ENCODE measurements at places on chromosomes 7 and 10. TPM values are rescaled to one million over a fixed set of nuclear protein-coding genes. Genes with fewer than 3 reads are reported as not detected.

DNA sequence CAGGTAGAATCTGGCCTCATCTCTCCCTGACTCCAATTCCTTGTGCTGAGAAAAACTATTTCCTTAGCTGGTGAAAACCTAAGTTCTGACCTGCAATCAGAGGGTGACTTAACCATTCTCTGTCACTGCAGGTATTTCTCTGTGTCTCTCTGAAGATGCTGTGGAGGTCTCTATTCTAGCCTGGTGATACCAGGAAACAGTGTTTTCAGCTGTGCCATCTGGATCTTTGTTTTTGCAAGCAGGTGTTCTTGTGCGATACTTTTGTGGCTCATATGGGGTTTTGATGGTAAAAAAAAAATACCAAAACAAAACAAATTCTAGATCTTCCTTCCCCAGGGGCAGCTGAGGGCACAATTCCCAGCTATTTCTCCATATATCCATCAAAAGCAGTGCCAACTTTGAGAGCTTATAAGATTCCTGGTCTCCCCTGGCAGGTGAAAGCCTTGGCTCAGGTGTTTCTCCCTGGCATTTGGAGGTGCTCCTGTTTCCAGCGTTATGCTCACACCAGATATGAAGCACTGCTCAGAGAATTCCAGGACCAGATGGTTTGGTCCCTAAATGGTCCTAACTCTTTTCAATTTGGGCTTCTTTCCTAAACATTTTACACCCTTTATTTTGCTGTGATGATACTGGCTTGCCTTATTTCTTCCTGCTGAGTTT, 9.9 kb upstream of the NPVF start:
- no peaks in the 10 kb centered on the region for H3K36me3 ChIP-seq
- H3K4me3 ChIP-seq: no peak overlapping the region
- H3K4me1 ChIP-seq: no peaks in the 10 kb centered on the region
- no peak overlapping the region for H3K27ac ChIP-seq

The OR2A7 gene
- 19.1 TPM for polyA plus RNA-seq

DNA sequence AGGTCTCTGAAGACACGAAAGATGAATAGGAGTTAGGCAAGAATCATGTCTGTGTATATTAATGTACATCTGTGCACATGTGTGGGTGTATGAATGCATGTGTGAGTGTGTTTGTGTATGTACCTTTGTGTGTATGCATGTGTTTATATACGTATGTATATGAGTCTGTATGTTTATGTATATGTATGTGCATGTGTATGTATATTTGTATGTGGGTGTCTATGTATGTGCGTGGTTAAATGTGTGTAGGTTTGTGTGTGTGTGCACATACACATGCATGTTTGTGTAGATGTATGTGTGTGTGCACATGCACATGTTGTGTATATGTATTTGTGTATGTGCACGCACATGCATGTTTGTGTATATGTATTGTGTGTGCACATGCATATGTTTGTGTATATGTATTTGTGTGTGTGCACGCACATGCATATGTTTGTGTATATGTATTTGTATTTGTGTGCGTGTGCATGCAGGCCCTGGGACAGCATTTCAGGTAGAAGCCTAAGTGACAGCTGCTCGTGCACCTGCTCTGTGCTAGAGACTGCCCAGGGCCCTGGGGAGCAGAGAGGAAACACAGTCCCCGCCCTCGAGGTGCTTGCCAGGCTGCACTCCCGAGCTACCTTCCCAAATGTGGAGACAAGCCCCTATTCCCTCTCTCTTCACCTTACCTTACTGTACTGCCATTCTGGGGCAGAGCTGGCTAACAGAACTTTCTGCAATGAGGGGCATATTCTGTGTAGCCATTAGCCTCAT, 12.1 kb downstream of the PNLIPRP1 start:
- no peaks in the 10 kb centered on the region for H3K4me1 ChIP-seq
- no peak for DNase-seq
- H3K27me3 ChIP-seq: no peaks in the 10 kb centered on the region
- no peak overlapping the region for H3K4me3 ChIP-seq

The FGFR2 gene
- polyA plus RNA-seq: 1.4 TPM

DNA sequence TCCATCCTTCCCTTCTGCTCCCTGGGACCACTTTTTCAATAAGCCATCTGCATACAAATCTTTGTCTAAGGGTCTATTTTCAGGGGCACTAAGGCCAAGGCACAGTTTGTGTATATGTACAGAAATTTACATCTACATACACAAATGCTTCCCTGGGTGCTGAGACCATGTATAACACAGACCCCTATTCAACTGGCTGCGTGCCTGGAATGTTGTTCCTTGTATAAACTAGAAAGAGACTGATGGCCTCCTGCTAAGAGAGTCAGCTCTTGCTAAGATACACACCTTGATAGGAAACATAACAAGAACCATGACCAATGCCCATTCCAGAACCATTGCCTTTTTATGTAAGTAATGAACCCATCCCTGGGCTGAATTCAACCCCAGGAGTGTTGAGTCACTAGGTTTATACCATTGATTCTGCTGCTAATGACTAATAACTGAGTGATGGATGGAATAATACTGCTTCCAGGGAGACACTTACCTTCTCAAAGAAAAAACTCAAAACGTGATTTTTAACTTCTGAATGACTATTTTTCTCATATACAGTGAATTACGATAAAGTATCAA, 290.7 kb downstream of the FGFR2 start:
- H3K4me1 ChIP-seq: peaks cover 7% of the 10 kb centered on the region
- H3K36me3 ChIP-seq: no peaks in the 10 kb centered on the region
- H3K27me3 ChIP-seq: no peaks in the 10 kb centered on the region
- H3K4me3 ChIP-seq: no peak overlapping the region
- no peak for DNase-seq

DNA sequence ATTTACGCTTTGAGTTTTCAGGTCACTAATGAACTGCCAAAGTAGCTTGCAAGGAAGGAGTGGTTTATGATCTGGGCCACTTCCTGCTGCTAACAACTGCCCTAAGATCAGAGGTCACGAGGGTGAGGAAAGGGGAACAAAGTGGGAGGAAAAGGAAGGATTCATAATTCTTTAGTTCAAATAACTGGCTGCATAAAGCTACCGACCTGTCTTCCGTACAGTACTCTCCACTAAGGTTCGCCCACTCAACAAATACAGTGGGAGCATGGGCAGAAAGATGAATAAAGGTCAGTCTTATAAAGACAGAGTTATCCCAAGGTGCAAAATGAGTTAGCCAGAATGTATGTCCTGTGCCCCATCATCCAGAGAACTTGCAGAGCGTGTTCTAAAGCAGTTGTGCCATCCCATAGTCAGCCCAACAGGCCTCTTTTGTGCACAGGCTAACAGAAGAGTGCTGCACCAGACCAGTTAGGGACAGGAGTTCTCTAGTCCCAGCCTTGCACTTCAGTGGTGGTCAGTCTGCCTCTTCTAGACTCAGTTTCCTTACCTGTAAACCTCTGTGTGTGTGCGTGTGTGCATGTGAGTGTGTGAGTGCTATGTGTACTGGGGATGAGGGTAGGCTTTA, 65.9 kb downstream of the CREB3L2 start:
- no peak overlapping the region for H3K4me3 ChIP-seq
- no peaks in the 10 kb centered on the region for H3K36me3 ChIP-seq
- H3K4me1 ChIP-seq: peaks cover 46% of the 10 kb centered on the region
- peak overlapping the region; percentile 75 for H3K27ac ChIP-seq
- peak; percentile 82 for DNase-seq
